ENCODE measurements at places on chromosomes 5 and 9. TPM values are rescaled to one million over a fixed set of nuclear protein-coding genes. Genes with fewer than 3 reads are reported as not detected.

GRCh38 chr5:96924016-96924443 is 11.8 kb upstream of the LNPEP start:
- no peak for DNase-seq

- no peak for DNase-seq
Measured at GRCh38 chr9:130898552-130898852, 1.9 kb upstream of the QRFP start.

GRCh38 chr5:71789746-71790145 is 70.7 kb downstream of the CARTPT start:
- DNase-seq = no peak

DNA sequence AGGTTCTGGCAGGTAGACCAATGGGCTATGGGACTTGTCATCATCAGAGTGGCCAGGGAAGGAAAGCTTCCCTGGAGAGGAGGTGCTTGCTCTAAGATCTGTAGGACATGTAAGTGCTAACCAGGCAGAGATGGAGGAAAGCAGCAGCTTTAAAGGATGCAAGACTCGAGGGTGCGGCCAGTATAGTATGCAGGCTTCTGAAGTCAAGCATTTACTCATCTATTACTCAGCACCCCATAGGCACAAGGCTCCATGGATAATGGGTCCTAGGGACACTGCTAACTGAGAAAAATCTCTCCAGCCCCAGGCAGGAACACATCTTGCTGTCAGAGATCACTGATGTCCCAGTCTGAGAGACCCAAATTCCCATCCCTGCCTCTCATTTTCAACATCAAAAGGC is 49.7 kb downstream of the WWC1 start:
- no peak for DNase-seq

GRCh38 chr5:58071566-58071965 is 388.3 kb downstream of the PLK2 start:
- DNase-seq = no peak

- DNase-seq = no peak
Measured at GRCh38 chr9:133705576-133705975, 32.6 kb downstream of the SARDH start.

DNA sequence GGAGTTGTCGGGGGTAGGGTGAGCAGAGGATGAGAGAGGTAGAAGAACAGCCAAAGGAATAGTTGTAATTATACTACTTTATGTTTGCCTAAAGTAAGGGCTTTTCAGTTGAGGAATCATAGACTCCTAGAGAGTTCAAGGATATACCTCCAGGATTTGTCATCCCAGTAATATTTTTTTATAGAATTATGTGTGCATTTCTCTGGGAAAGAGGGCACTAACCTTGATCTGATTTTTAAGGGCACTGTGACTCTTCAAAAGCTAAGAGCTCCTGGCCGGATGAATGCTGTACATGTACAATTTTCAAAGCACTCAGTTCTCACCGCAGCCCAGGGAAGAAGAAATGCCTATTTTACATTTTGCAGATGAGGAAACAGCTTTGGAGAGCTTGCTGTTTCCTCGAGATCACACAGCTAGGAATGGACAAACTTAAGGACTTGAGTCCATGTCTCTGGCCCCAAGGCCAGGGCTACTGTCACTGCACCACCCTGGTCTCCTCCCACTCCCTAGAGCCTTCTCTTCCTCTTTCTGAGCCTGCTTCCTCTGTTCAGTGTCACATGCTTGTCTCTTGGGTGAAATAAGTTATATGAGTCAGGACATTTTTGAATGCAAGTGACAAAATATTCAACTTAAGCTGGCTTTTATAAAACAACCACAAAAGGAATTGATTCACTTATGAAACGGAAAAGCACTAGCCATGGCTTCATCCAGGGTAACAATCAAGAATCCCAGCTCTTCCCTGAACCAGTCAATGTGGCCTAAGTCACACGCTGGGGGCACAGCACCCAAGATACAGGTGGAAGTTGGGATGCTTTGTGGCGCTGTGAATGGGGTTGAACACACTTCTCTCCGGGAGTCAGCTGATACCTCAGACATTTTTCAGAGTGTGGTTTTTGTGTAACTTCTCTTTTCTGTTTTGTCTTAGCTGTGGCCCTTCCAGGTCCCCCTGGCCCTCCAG is 45.7 kb upstream of the TGFBR1 start:
- no peak for DNase-seq

GRCh38 chr5:172558076-172558976 is 82.7 kb upstream of the NEURL1B start:
- DNase-seq = no peak

GRCh38 chr9:70656281-70656680 is 241.8 kb upstream of the KLF9 start:
- no peak for DNase-seq

- DNase-seq = no peak
Measured at GRCh38 chr9:120109242-120109641, 470.7 kb downstream of the CDK5RAP2 start.

DNA sequence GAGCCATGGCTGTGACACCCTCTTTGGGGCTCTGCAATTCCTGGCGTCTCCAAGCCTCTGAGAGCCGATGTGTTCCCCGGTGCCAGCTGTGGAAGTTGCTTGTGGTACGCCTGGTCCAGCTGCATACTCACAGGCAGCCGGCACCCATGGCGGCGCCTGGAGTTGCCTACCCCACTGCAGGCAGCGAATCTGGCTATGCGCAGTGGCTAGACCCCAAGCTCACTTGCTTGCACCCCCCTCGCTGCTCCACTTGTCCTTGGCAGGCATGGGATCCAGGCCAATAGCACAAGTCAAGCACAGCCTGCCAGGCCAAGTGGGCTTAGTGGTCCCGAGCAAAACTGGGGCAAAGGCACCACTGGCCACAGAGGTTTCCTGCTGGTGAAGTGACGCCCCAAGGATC is 24.7 kb upstream of the GABRA6 start:
- no peak for DNase-seq

GRCh38 chr5:42377496-42377895 is 45.7 kb upstream of the GHR start:
- DNase-seq = no peak

GRCh38 chr5:168314735-168315411 is 23.4 kb downstream of the WWC1 start:
- no peak for DNase-seq

DNA sequence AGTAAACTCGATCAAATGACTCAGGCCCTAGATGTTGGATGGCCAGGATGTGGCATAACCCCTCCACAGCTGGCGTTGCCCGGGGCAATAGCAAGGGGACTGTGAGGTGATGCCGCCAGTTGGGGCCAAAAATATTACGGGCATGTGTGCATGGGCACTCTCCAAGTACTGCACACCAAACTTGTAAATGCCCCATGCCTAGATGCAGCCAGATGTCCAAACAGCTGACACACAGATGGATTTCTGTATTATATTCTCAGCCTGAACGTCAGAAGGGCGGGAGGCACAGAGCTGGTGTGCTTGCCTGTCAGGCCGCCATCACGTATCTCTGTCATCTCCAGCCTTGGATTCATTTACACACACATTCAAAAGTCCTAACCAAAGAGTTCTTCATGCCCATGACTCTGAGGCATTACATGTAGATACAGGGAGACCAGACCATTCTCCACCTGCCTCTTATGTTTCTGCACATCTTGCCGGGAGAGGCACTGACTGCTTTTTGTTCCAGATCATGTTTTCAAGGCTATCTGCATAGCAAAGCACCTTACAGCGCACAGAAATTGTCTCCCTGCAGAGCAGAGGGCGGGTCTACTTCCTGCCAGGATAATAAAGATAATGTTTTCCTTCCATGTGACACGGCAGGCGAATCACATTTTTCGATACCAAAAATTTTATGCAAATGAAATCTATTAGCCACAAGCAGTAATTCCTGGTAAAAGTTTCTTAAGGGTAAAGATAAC is 200.9 kb upstream of the ADAMTS16 start:
- DNase-seq = no peak

- DNase-seq = no peak
Measured at GRCh38 chr5:17182981-17183380, 34.5 kb upstream of the BASP1 start.

GRCh38 chr5:42520203-42520602 is 97.0 kb downstream of the GHR start:
- no peak for DNase-seq

GRCh38 chr5:154038261-154038706 is 426 bp downstream of the FAM114A2 start:
- no peak for DNase-seq

DNA sequence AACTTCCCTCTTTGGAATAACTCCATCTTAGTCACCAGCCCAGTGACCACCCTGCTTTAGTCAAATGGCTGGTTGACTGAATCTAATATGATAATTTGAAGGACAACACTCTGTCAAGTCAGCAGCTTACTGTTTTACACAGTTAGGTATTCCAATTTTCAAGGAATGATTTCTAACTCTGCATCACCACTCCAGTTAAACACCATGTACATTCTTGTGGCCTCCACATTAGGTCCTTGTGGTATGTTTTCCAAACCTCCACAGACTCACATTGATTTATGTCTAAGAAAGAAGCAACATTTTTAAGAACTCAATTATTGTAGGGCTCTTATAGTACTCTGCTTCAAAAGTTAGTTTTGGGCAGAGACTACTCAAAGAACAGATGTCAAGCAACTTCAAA is 110.7 kb downstream of the TLE1 start:
- DNase-seq = no peak

GRCh38 chr5:102481054-102481715 is 17.6 kb downstream of the SLCO6A1 start:
- DNase-seq = no peak

- no peak for DNase-seq
Measured at GRCh38 chr5:14223372-14223771, 80.2 kb downstream of the TRIO start.

DNA sequence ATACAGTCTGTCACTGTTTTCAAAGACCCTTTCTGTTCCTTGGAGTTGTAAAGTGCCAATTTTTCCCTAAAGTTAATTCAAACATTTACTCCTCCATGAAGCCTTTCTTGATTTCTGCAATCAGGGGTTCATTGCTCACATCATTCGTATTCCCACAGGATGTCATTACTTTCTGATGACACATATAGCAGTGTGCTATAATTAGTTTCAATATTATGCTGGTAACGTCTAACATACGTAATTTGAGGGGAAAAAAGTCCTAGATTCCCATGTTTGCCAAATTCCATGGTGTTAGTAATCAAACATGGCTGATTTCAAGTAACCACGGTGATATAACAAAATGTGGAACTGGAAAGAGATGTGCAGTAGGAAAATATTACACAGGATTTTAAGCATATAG is 468.2 kb upstream of the MEF2C start:
- DNase-seq = no peak

DNA sequence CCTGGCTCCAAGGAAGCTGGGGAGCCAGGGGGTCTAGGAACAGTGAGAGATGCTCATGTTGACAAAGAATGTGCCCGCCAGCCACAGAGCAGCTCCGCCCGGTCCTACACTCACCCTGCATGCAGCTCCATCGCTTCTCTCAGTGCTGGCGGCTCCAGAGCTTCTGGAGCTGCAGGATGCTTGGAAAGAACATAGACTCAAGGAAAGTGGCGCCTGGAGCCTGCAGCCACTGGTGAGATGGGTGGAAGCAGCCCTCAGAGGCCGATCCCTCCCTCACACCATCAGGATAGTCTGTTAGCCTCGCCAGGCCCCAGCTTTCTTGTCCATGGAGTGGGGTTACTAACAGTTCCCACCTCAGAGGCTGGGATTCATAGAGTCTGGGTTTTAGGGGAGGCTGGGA is 26.4 kb upstream of the SLC6A19 start:
- no peak for DNase-seq

- DNase-seq = no peak
Measured at GRCh38 chr5:168390491-168390890, 95.8 kb upstream of the RARS1 start.

GRCh38 chr5:142053426-142054151 is 40.8 kb upstream of the GNPDA1 start:
- DNase-seq = no peak

DNA sequence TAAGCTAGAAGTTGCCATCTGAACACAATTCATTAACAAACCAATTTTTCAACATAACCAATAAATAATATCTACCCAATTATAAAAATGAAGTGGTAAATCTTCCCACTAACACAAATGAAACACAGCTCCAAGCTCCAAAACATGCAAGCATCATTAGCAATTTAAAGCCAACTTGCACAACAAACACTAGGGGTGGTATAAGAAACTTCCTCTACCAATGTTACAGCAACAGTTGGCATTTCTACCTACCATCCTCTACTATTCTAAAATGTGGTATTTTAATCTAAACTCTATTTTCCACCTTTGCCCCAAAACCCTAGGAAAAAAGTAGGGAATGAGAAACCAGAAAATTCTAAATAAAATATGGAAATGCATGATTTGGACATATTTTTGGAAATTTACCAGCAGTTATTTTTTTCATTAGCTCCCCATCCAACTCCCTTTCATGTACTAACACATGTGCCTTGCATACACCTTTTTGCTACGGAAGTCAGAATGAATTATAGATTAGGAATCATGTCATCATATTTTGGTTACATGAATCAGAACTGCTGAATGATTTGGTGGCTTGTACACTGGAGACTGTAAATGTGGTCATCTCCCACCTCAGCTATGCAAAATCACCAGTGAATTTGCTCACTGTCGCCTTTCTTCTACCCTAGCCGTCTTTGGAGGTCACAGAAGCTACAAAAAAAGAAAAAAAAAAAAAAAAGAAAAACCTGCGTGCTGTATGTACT is 4.1 kb downstream of the NR6A1 start:
- no peak for DNase-seq

- no peak for DNase-seq
Measured at GRCh38 chr9:33375238-33375840, 27.0 kb downstream of the AQP7 start.

MTRR gene
- total RNA-seq = 33.1 TPM

CDX1 gene
- not detected for total RNA-seq

PCSK1 gene
- total RNA-seq = 1.7 TPM

GMCL2 gene
- not detected for total RNA-seq

MLANA gene
- not detected for total RNA-seq

AGXT2 gene
- not detected for total RNA-seq

ANKRD18A gene
- 1.5 TPM for total RNA-seq

RELL2 gene
- 5.6 TPM for total RNA-seq

PCDHGB4 gene
- 10.3 TPM for total RNA-seq

ITK gene
- total RNA-seq = 15.7 TPM

All from vagina (tissue), 2 donors.